ENCODE measurements at places on chromosomes 12 and 14.

- no peak for DNase-seq
Measured at GRCh38 chr12:21677622-21678277, 20.1 kb upstream of the LDHB start.

- no peak for DNase-seq
Measured at GRCh38 chr14:24887623-24888304, 162.2 kb downstream of the STXBP6 start.

GRCh38 chr14:21084396-21084795, 14.1 kb downstream of the ZNF219 start:
- no peak for DNase-seq

DNA sequence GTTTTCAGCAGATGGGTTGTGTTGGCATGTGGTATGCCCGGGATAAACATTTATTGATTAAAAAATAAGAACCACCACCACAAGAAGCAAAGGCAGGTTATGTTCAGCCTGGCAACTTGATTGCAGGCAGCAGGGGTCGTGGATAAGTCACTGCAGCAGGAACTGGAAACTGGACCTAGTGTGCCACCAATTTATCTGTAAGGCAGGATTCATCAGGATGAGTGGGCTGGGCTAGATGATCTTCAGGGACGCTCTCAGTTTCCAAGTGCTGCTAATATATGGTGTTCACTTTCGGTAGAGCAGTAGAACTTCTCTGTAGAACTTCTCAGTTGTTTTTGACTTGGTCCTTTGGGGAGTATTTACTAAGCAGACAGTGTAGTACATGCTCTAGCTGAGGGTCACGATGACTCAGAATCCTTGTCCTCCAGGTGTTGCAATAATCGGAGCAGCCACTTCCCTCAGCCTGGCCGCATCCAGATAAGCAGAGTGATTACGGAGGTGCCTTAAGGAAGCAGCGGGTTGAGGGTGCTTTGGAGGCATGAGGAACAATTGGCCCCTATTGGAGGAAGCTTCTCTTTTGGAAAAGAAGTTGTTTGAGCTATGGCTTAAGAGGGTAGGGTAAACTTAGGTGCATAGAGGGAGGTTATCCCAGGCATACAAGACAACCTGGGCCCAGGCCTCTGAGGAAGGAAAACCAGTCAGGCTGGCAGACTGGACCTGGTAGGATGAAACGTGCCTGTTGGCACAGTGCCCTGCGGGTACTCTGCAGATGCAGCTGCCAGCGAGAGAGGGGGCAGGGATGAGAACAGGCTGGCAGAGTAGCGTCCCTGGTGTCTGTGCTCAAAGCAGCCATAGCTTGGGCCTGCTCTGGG, 104.0 kb downstream of the GPR135 start:
- no peak for DNase-seq

- DNase-seq = no peak
Measured at GRCh38 chr12:21354641-21355040, 18.1 kb upstream of the IAPP start.

- DNase-seq = no peak
Measured at GRCh38 chr12:28699029-28699428, 450.0 kb upstream of the FAR2 start.

GRCh38 chr12:38469715-38470114, 153.1 kb downstream of the ALG10B start:
- no peak for DNase-seq

- no peak for DNase-seq
Measured at GRCh38 chr14:53715193-53715721, 241.4 kb downstream of the BMP4 start.

DNA sequence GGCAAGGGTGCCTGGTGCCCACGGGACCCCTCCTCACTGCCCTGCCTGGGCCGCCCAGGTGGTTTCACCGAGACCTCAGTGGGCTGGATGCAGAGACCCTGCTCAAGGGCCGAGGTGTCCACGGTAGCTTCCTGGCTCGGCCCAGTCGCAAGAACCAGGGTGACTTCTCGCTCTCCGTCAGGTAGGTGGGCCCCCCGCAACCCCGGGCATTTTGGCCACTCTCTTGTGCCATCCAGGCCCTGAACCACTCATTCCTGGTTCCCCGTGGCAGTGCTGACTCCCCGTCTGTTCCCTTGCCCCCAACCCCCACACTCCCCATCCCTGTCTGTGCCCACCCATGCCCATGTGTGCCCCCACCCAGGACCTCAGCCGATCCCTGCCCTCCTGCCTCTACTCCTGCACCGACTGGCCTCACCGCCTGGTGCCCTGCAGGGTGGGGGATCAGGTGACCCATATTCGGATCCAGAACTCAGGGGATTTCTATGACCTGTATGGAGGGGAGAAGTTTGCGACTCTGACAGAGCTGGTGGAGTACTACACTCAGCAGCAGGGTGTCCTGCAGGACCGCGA, 480 bp downstream of the PTPN6 start:
- DNase-seq = no peak

DNA sequence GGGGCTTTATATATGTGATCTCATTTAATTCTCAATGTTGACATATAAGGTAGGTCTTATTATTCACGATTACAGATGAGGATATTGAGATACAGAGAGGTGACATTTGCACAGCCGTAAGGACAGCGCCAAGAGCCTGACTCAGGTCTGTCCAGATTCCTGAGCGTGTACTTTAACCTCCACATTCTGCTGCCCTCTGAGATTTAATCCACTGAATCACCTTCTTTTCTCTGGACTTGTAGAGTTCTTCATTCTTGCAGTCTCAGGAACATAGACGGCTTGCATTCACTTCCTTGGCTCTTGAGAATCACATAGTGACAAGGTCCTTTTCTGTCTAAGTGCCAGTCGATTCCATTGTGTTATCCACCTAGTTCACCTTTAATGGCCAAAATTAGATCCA, 141.0 kb upstream of the ARHGAP5 start:
- no peak for DNase-seq

GRCh38 chr14:101965181-101965544, 790 bp downstream of the DYNC1H1 start:
- DNase-seq = peak; percentile 67

GRCh38 chr14:58605465-58605864, 32.3 kb upstream of the DACT1 start:
- no peak for DNase-seq

DNA sequence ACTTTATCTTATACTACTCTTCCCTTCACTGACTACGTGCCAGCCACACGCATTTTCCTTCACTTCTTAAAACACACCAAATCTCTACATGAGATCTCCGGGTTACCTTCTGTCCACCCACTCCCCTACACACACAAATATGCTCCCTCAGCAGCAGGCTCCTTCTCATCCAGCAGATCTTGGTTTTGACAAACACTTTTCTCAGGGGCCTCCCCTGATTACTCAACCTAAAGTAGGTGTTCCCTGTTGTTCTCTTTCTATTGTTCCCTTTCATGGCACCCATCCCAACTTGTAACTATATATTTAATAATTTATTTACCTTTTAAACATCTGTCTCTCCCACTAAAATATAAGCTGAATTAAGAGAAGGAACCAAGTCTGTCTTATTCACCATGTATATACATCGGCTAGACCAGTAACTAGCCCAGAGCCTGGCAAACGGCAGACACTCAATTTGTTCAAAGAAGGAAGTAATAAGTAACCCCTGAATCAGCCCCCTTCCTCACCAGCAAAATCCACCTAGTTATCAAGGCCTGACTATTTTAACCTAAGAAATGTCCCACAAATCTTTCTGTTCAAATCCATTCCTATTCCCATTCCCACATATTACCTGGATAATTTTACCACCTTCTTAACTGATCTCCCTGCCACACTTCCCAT, 2.7 kb downstream of the C2CD5 start:
- DNase-seq = no peak

GRCh38 chr14:49930720-49931119, 37.8 kb downstream of the ARF6 start:
- no peak for DNase-seq

DNA sequence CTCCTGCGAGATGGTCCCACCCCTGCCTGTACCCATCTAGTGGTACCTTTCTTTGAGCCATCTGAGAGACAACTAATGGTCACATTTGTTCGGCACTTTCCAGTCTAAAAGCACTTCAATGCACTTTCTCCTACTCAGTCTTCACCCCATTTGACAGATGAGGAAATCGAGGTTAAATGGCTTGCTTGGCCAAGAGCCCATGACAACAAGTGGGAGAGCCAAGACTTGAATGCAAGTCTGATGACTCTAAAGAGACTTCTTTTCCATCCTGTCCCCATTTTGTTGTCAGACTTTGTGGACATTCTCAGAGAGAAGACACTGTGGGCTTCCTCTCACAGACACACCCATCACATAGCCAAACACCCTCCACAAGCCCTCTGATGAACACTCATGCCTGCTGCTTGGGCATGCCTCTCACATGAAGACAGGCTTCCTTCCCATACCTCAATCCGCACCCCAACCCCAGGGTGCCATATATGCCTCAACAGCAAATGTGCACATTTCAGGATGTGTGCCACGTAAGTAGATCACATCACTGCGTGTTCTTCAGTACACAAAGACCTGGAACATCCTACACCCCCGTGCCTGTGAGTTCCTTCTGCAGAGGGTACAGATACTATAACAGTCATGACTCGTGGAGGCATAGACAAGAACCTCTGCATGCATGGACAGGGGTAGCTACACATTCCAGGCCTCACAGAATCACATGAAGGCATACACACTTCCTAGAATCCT, 805 bp downstream of the MYH7 start:
- no peak for DNase-seq

DNA sequence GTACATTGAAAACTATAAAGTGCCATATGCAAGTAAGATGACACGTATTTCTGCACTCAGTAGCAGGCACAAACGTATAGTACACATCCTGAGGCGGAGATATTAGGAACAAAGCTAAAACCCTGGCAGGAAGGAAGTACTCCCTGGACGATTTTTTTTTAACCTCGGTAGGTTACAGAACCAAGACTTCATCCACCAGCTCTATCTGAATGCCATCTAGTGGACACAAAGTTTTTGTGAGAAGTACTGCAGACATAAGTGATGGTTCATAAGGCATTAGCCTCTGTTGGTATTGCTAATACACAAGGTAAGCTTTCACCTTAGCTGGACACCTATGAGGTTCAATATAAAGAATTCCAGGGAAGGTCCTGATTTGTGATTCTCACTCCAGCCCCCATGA, 83.0 kb upstream of the CCDC196 start:
- DNase-seq = no peak

- peak; percentile 31 for DNase-seq
Measured at GRCh38 chr12:120468325-120468820, 1.2 kb downstream of the SRSF9 start.

DNA sequence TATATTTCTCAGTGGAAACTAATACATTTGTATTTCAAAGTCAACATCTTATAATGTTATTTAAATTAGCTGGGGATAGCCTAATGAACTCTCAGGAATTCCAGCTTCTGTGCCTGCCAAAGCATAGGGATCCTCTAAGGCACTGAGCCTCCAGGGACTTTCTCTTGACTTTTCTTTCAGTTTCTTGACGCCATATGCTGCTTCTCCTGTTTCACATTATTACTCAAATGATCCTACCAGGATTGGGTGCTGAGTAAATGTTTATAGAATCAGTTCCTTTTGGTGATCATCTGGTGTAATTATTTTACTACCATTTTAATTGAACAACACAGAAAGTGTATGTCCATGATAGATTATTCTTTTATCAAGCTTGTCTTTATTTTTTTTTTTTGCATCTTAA, 7.9 kb downstream of the METTL25 start:
- DNase-seq = no peak

GRCh38 chr12:26318661-26319068, 123.3 kb downstream of the SSPN start:
- DNase-seq = no peak

DNA sequence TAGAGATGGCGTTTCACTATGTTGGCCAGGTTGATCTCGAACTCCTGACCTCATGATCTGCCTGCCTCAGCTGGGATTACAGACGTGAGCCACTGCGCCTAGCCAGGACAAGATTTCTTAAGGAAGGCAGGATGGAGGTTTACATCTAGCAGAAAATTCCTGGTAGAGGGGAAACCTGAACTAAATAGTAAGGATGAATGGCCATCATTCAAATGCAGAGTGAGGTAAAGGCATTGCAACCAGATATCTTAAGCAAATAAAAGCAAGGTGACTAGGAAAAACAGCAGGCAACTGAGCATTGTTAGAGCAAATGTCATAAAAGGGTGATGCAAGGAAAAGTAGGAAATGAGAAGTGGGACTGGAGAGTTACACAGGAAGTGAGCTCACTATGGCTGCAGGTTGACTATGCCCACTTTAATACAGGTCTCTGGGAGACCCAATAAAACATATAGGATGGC, 133.0 kb downstream of the SOX5 start:
- DNase-seq = no peak

DNA sequence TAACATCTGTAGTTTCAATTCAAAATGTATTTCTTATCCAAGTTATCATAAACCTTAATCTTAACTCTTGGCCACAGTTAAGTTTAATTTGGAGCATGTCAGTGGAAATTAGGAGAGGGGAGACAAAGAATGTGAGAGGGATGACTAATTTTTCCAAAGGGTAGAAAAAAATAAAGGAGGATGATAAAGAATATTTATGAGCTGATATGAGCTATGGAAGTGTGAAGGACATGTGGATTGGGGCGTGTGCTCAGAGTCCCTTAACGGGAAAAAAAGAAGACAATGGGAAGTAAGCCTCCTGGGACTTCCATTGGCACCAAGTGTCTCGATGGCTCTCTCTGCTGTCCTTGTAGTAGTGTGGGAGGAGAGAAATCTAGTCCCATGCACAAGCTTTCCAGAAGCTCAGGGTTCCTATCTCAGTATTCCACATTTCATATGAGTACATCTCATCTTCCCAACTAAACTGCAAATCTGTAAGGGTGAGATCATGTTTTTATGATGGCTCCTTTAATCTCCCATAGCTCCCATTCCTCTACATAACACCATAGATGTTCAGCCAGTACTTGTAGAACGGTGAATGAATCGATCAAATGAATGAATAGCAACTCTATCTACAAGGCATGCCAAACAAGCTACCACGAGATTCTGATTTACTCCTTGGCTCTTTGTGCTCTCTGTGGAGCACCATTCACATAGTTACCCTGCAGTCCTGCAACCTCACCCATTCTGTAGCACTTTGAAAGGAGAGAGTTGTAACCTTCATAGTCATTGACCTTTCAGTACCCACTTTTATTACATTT, 27.4 kb downstream of the BCL2L14 start:
- no peak for DNase-seq

GRCh38 chr14:103607822-103608221, 21.2 kb upstream of the KLC1 start:
- no peak for DNase-seq

- no peak for DNase-seq
Measured at GRCh38 chr12:13149411-13149810, 45.9 kb upstream of the GSG1 start.

GRCh38 chr14:64114166-64114565, 180.0 kb downstream of the ESR2 start:
- DNase-seq = no peak

DNA sequence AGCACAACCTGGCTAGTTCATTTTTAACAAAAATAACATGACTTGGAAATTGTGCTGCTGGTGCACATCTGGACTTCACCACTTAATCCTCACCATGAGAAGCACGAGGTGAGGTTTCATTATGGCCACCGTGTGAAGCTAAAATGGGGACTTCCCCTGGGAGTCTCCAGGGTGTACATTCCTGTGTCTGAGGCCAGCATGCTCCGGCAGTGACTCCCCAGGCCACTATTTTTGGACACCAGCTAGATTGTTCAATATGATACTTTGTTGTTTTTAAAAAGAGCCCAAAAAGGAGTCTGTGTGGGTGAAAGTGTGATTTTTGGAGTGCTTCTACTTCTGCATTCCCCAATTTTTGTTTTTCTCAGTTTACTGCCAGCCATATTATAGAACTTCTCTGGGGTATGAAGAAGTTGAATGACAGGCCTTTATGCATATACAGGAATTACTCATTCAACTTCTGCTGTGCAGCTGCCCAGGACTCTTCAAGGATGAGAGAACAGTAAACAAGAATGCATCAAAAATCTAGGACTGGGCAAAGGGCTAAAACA, 16.9 kb upstream of the AICDA start:
- no peak for DNase-seq
